ENCODE measurements at places on chromosomes 16 and 17. TPM values are rescaled to one million over a fixed set of nuclear protein-coding genes. Genes with fewer than 3 reads are reported as not detected.

NPIPB13 gene
- 12.2 TPM for total RNA-seq

C1QTNF8 gene
- not detected for total RNA-seq

SYT17 gene
- not detected for total RNA-seq

AMDHD2 gene
- total RNA-seq, result 171 TPM

EEF2K gene
- 13.2 TPM for total RNA-seq

ENPP7 gene
- total RNA-seq, result not detected

EVPLL gene
- total RNA-seq, result not detected

B4GALNT2 gene
- total RNA-seq, result 0.06 TPM

C17orf50 gene
- total RNA-seq, result not detected

FZD2 gene
- total RNA-seq, result not detected

CD300LG gene
- total RNA-seq, result not detected

AOC2 gene
- 2.9 TPM for total RNA-seq

NPB gene
- 0.20 TPM for total RNA-seq
